Endothelial cell (in vitro differentiated cells): ENCODE measurements at places on chromosomes 2 and 18. TPM values are rescaled to one million over a fixed set of nuclear protein-coding genes. Genes with fewer than 3 reads are reported as not detected.

GRCh38 chr2:189440947-189441708 lies at the start of gene WDR75:
TSS of gene WDR75 (plus strand) at chr2:189441474. CDS start at chr2:189441493, 19 bp downstream.
- peak; percentile 86 for DNase-seq

DNA sequence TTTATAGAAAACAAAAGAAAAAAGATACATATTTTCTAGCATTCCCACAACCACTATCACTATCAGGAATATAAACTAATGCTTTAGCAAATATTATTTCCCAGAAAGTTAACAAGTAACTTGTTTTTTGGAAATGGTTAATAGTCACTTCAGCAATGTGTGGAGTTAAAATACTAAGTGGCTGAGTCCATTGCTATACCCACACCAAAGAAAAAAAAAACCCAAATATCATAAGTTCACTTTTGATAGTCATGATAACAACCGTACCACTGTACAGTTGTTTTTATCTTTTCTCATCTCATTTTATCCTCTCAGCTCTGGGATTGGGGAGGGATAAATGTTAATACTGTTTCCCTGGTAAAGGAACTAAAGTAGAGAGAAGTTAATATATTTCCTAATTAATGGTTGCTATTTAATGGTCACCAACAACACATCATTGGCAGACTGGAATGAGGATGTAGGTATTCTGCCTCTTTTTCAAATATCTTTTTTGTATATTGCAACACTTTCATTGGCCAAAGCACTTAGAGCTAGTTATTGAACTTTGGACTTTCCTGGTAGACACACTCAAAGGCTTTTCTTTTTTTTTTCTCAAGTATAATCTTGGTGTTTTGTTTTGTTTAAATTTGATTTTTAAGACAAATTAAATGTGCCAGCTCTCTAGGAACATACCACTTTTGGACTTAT lies 18.4 kb upstream of the KANSL1L start:
- no peak for DNase-seq

SKOR2 gene
- 0.38 TPM for total RNA-seq

POTEI gene
- total RNA-seq: 0.15 TPM
